ENCODE measurements at places on chromosomes 3 and 15. TPM values are rescaled to one million over a fixed set of nuclear protein-coding genes. Genes with fewer than 3 reads are reported as not detected.

Gene IL1RAP
- total RNA-seq, result 32.0 TPM

Gene TIMP4
- total RNA-seq, result 16.5 TPM

Gene SLC38A3
- 0.34 TPM for total RNA-seq

Gene CHRNA5
- total RNA-seq, result 4.0 TPM

Gene AVEN
- total RNA-seq, result 12.4 TPM

Gene ANKDD1A
- 31.4 TPM for total RNA-seq

Gene ECE2
- total RNA-seq, result 0.81 TPM
